CD8-positive, alpha-beta memory T cell (primary cell): ENCODE measurements at places on chromosomes 3 and 15.

DNA sequence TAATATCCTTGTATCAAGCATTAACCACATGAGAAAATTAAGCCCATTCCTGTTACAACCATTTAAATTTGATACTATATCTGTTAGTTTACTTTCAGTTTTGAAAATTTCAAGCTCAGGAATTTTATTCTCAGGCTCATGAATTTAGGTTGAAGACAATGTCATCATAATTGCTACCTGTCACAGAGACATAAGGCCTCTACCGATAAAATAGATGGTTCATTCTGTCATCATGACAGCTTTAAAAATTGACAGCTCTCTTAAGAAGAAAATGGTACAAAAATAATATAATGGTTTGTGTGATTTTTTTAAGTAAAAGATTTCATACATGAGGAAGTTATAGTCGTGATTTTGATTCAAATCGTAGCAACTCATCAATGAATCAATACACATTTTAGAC lies 1003.2 kb downstream of the ROBO1 start:
- DNase-seq: no peak

DNA sequence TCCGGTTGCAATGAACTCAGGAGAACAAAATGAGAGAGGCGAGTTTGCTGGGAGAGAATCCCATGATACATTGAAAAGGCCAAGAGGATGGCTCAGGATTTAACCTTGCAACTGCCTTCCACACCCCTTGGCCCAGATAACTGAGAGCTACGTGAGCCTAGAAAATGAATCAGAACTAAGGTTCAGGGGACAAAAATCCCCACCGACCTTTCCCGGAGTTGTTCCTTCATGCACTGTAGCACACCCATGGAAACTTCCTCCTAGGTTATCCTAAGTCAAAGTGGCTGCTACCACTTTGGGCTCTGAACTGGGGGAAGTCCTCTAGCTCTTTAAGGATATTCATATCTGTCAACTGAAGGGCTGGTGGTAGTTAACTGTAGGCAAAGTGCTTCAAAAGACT lies 58.3 kb upstream of the SLC4A7 start:
- DNase-seq: no peak

GRCh38 chr15:75776065-75776423 lies 63.4 kb upstream of the CSPG4 start:
- DNase-seq: no peak

DNA sequence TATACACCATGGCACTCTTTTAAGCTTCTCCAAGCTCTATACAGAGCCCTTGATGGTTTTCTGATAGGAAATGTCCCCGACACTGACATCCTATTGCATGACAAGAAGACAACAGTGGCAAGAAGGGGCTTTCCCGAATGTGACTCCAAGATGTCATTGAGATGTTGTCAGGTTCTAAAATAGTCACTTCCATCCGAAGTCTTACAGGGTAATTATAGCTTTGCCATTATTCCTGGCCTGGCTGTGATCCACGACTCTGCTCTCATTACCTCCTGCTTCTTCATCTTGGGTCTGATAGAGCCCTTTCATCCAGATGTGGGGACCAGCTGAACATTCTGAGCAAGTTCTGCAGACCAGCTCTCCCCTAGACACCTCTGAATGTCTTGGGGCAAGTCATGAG lies 40.6 kb upstream of the ADAMTS9 start:
- no peak for DNase-seq

- no peak for DNase-seq
These were observed 6.0 kb downstream of the GHRL start for GRCh38 chr3:10286596-10287295.

- DNase-seq: no peak
These were observed 85.9 kb upstream of the ZBTB20 start for GRCh38 chr3:115233021-115233420.

GRCh38 chr3:141738891-141739363 lies 829 bp downstream of the RNF7 start:
- DNase-seq: peak; percentile 48

DNA sequence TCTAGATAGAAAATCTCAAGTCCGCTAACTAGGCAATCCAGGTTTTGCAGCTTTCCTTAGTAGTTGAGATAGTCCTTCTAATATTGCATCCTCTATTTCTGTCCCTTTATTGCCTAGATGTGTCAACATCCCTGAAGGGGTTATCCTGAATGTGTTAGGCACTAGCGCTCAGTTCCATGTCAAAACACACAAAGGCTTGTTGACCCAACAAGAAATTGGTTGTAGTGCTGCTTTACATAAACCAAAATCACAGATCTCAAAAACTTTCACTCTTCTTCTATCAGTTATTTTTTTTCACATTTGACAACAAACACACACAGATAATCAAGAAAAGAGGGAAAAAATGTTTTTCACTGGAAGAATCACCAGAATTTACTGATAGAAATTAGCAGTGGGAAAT lies 51.4 kb upstream of the SOX2 start:
- DNase-seq: no peak

GRCh38 chr15:63628123-63628822 lies 31.1 kb downstream of the FBXL22 start:
- DNase-seq: no peak

DNA sequence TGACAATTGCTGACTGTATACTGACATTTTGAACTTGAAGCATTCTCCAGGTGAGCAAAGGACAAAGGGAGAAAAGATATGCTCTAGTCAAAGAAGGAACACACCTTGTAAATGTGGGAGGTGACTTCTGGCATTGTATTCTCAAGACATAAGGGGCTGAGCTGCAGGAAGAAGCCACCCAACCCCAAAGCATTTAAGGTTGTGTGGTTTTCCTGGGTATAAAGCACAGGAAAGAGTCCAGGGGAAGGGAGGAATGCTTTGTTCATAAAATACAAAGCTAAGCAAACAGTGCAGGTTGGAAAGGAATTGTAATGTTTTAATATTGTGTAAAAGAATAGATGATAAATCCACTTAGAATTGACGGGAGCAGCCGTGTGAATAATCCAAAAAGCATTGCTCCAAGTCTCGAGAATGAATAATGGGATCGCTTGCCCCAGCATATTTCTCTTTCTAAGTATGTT lies 102.4 kb upstream of the LRIG1 start:
- DNase-seq: no peak

- DNase-seq: no peak
These were observed 26.6 kb downstream of the DCP1A start for GRCh38 chr3:53320697-53321096.
